GM23248 (cell line): ENCODE measurements at places on chromosomes 11 and 22. TPM values are rescaled to one million over a fixed set of nuclear protein-coding genes. Genes with fewer than 3 reads are reported as not detected.

MUC15 gene
- 0.06 TPM in 1 of 2 replicates, not detected in the other for polyA plus RNA-seq

KCNK4 gene
- 0.13 TPM in 1 of 2 replicates, not detected in the other for polyA plus RNA-seq

MS4A4A gene
- not detected in 2 replicates for polyA plus RNA-seq

IGSF9B gene
- 0.04 TPM in 1 of 2 replicates, not detected in the other for polyA plus RNA-seq

TREH gene
- 0.06 and 0.09 TPM in 2 replicates for polyA plus RNA-seq

WBP2NL gene
- polyA plus RNA-seq: 0.14 and 0.48 TPM in 2 replicates

FUT4 gene
- 2.0 and 2.3 TPM in 2 replicates for polyA plus RNA-seq

LDHAL6A gene
- 0.09 TPM in 1 of 2 replicates, not detected in the other for polyA plus RNA-seq

MYBPC3 gene
- 0.08 TPM in 1 of 2 replicates, not detected in the other for polyA plus RNA-seq

SLC25A45 gene
- polyA plus RNA-seq: 3.7 and 3.9 TPM in 2 replicates

GRCh38 chr22:50621948-50622722 lies 5.8 kb downstream of the ARSA start:
- no peak for DNase-seq

DNA sequence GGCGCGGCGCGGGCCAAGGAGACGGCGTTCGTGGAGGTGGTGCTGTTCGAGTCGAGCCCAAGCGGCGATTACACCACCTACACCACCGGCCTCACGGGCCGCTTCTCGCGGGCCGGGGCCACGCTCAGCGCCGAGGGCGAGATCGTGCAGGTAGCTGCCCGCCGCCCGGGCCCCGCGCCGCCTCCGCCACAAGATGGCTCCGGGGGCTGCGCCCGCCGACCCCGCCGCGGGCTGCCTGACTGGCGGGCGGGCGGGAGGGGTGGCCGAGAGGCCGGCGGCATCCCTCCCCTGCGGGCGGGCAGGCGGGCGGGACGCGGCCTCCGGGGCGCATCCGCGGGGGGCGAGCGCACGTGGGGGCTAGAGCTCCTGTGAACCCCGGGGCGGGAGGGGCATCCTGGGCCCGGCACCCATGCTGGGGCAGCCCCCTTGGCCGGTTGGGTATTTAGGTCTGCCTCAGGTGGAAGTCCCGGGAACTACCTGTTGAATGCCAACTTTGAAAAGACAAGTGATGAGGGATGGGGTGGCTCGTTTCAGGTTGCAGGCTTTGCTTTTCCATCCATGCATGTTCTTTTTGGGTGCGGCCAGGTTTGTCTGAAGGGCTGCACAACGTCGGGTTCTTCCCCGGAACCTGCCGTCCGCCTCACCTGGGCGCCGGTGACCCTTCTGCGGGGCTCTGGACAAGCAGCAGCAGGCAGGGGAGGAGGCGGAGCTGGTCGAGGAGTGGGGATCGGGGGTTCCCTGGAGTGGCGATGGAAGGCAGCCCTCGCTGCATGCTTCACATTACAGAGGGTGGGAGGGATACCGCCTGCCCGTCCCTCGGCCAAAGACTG lies 760 bp downstream of the ZNRF3 start:
- DNase-seq: peak; percentile 77

- peak; percentile 46 for DNase-seq
These were observed 27.6 kb upstream of the RCE1 start for GRCh38 chr11:66815646-66816045.

- DNase-seq: peak; percentile 90
These were observed 180.9 kb downstream of the KIF18A start for GRCh38 chr11:27926981-27927481.

- no peak for DNase-seq
These were observed 10.8 kb downstream of the HSPA8 start for GRCh38 chr11:123051146-123051545.

DNA sequence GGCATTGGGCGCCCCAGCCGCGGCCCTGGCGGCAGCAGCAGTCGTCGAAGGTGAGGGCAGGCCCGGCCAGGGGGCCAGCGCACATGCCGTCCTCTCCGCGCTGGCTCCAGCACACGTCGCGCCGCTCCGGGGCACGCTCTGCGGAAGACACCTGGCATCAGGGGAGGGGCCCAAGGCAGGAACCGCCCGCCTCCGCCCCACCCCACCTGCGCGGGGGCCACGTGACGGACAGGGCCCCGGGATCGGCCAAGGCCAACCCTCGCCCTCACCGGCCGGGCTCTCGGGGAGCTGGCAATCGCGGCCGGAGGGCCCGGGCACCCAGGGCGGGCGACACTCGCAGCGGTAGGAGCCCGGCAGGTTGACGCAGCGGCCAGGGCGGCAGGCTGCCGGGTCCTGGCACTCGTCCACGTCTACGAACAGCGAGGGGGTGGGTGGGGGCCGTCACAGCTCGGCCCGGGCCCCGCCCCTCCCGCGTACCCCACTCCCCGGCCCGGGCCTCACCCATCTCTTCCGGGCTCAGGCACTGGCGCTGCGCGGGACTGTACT lies 14.9 kb downstream of the SCYL1 start:
- no peak for DNase-seq

GRCh38 chr11:2576549-2576948 lies 123.2 kb downstream of the KCNQ1OT1 start:
- DNase-seq: no peak

GRCh38 chr11:93059117-93059957 lies 89.9 kb downstream of the MTNR1B start:
- DNase-seq: peak; percentile 64

DNA sequence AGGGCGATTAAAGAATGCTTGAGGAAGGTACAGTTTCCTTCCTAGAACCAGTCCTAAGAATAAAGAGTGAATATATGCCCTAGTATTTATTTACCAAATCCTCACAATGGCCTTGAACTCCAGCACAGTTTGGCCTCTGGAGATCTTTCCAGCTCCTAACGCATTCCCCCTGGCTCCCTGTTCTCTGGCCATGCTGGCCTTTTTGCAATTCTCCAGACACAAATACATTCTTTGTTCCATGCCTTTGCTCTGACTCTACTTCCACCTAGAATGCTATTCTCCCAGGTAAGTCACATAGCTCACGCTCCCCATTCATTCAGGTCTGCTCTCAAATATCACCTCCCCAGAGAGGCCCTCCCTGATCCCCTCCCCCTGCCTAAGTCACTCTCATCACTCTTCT lies 3.7 kb upstream of the DGKZ start:
- DNase-seq: no peak

DNA sequence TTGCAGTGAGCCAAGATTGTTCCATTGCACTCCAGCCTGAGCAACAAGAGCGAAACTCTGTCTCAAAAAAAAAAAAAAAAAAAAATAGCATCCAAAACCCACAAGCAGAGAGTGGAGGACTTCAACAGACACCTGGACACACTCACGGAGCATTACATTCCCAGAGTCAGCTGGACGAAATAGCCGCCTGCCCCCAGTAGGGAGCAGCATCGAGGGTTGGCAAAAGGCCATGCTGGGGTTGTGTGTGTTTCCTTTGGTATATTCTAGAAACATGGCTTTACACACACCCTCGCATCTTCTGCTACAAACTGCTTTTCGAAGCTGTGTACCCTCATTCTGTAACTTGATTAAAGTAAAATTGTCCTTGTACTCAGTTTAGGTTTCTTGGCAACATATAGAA lies 5.3 kb downstream of the ADA2 start:
- DNase-seq: peak; percentile 57

DNA sequence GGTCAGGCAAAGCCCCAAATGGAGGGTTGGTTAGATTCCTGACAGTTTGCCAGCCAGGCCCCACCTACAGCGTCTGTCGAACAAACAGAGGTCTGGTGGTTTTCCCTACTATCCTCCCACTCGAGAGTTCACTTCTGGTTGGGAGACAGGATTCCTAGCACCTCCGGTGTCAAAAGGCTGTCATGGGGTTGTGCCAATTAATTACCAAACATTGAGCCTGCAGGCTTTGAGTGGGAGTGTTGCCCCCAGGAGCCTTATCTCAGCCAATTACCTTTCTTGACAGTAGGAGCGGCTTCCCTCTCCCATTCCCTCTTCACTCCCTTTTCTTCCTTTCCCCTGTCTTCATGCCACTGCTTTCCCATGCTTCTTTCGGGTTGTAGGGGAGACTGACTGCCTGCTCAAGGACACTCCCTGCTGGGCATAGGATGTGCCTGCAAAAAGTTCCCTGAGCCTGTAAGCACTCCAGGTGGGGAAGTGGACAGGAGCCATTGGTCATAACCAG lies 4.7 kb upstream of the TTC36 start:
- peak; percentile 58 for DNase-seq

- DNase-seq: no peak
These were observed 256.5 kb downstream of the MN1 start for GRCh38 chr22:27545085-27545484.

DNA sequence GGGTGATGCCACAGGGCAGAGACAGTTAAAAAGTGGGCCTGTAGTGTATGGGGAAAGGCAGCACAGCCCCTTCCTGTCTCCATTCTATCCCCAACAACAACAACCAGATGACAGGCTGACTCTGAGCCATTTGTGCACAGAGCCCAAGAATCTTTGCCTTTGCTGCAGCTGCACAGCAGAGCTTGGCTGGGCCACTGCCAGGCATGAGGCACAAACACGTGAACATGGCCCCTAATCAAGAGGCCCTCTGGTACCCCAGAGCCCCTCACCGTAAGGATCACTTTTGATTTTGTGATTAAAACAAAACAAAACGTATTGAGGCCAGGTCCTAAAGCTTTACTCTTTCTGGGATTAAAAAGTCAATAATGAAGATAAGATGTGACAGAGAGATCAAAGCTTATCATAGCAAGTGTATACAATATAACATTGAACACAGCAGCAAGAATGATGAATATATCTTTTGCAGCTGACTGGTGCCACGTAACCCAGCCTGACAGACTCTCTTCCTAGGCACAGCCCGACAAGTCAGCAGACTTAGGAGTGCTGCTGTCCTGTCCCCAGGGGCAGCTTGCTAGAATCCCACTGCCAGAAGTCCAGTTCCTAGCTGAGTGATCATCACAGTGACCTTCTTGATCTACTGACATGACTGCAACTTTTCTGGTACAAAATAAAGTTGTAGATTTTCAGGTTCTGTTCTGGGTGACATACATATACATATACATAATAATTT lies 117.8 kb downstream of the SERGEF start:
- DNase-seq: no peak

DNA sequence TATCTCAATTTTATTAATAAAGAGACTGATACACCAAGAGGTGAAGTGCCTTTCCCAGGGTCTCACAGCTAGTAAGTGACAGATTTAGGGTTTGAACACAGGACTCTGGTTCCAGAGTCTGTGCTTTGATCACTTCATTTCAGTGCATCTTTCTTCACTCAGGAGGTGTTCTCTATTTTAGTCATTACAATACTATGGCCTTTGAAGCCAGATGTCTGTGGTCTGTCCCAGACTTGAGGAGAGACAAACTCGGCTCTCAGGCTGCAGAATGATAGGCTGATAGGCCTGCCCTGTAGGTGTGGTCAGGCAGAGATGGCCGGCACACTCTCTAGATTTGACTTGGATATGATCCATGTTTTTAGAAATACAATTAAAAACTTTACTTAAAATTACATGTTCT lies 478.5 kb upstream of the CCDC90B start:
- DNase-seq: no peak

DNA sequence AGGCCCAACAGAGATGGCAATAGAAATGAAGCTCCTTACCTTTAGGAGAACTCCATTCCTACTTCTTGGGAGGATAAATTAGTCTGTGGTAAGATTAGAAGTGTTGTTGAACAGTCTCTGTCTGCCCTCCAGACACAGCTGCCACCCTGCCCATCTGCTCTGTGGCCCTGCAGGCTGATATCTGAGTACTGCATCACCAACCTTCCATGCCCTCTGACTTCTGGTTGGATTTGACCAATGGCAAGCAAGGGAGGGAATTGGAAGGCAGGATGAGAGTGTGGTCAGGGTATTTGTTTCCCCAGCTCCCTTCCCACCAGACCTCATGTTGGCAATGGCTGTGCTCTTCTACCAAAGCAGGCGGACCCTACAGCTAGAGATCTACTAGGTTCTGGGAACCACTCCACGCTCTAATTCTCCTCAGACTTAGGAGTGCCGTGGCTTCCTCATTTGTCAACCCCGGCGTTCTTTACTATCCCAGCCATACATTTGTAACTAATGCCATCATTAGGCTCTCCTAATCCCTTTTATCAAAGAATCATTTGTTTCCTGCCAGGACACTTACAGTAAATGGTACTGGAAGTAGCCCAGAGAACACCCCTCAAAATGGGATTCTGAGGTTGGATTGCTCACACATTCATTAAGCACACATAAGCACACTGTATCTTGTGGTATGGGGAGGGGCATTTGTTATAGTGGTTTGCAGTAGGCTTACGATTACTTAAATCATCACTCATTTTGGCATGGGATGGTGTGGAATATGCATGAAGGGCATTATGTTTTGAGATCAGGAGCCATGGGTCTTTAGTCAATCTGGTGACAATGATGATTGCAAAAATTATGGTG lies 35.4 kb upstream of the CD44 start:
- no peak for DNase-seq

GRCh38 chr11:32187111-32187510 lies 96.2 kb downstream of the RCN1 start:
- DNase-seq: no peak

- no peak for DNase-seq
These were observed 63.4 kb downstream of the BMAL1 start for GRCh38 chr11:13341026-13341425.

- peak; percentile 66 for DNase-seq
These were observed 2.1 kb upstream of the KIAA1671 start for GRCh38 chr22:24950272-24950902.

DNA sequence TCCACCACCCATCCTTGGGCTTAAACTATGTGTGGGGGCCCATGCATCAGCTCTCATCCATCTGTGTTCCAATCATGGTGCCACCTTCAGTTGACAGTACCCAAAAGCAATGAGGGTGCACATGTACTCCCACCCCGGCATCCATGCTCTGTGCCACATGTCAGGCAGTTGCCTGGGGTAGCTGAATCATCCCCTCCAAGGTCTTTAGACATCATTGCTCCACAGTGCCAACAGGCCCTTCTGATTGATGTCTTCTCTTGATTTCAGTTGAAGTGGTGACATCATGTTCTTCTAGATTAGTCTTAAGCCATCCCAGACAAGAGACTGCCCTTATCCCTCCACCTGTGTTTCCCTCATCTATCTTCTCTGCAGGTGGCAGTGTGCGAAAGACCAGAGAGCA lies 42.5 kb downstream of the TMPRSS5 start:
- peak; percentile 43 for DNase-seq

DNA sequence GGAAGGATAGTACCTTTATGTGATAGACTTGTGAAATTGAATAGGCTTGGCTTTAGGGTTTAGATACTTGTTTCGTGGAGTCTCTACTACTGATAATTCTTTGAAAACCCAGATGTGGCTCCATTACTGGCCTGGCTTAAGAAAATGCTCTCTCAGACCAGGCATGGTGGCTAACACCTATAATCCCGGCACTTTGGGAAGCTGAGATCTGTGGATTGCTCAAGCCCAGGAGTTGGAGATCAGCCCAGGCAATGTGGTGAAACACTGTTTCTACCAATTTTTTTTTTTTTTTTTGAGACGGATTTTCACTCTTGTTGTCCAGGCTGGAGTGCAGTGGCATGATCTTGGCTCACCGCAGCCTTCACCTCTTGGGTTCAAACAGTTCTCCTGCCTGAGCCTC lies 40.9 kb downstream of the ATG13 start:
- peak; percentile 86 for DNase-seq

GRCh38 chr11:27723687-27724086 lies 23.4 kb upstream of the BDNF start:
- DNase-seq: no peak
